ENCODE measurements at places on chromosomes 5 and 9.
A peak's percentile ranks its signal among the peaks of the same experiment; 100 is the strongest.

DNA sequence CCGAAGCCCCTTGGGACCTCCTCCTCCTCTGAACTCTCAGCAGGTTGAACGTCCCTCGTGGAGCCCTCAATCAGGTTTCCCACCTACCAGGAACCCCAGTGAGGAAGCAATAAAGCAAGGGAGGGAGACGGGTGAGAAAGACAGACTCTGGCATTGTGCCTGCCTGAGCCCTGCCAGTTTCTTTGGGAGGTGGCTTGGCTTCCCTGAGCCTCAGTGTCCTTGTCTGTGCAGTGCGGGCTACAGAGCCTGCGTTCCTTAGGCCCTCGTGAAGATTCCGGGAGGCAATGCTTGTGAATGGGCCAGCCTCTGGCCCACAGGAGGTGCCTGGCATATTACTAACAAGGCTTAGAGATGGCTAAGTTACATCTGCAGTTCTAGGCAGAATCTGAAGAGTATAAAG is 11.9 kb downstream of the GTF3C5 start:
- no peak for DNase-seq

DNA sequence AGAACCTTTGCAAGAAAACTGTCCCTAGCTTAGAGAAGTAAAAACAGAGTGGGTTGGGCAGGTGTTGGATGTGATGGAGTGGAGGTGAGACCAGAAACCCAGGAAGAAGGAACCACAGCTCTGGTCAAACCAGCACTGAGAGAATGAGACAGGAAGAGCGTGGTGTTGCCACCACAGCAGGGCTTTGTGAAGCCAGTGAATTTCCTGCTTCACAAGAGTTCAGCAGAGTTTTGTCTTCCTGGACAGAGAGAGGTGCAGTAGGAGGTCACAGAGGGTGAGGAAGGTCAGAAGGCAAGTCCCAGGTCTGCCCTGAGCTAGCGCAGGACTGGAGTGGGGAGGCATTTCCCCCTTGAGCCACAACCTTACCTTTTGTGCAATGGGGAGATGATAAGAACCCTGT is 2306.2 kb upstream of the ACO1 start:
- DNase-seq: no peak

GRCh38 chr9:33468215-33468730 is 5.5 kb downstream of the NOL6 start:
- no peak for DNase-seq

- DNase-seq: no peak
These were observed 180.6 kb downstream of the SNCAIP start for GRCh38 chr5:122492675-122493074.

- no peak for DNase-seq
These were observed 1.3 kb downstream of the MINAR2 start for GRCh38 chr5:129748913-129749880.

- DNase-seq: no peak
These were observed 14.9 kb downstream of the MEGF10 start for GRCh38 chr5:127305493-127305892.

GRCh38 chr5:6904860-6905259 is 191.6 kb downstream of the TENT4A start:
- no peak for DNase-seq

GRCh38 chr9:13296972-13297371 is 17.5 kb upstream of the MPDZ start:
- no peak for DNase-seq

DNA sequence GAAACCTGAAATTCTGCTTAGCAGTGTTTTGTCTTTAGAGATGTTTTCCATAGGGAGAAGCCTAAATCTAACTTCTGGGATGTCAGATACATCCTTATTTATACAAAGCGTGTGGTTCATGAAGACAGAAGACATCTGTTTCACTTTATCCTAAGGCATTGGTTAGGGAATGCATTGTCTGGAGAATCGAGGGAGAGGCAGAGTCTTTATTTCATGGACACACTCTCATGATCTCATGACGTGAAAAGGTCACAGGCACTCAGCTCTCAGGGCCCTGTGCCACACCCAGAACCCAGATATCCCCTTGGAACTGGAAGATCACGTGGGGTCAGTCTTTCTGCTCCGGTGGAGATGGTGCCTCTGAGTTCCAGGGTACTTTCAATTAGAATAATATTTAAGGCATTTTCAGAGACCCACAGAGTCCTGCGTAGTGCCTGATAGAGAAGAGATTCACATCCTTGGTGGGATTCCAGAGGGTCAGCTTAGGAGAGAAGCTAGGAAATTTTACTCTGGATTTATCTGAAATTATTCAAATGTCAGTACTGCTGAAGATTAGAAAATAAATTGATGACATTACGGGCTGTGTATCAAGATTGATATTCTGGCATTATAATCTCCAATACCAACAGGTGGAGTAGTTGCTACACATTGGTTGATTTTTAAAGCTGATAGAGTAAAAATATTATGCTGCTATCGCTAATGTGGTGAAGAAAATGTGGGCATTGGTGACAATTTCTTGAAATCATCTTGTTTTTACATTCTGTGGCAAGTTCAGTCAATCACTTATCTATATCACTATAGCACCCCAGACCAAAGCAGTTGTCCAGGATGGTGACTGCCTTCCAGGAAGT is 378.3 kb downstream of the MTRR start:
- no peak for DNase-seq

DNA sequence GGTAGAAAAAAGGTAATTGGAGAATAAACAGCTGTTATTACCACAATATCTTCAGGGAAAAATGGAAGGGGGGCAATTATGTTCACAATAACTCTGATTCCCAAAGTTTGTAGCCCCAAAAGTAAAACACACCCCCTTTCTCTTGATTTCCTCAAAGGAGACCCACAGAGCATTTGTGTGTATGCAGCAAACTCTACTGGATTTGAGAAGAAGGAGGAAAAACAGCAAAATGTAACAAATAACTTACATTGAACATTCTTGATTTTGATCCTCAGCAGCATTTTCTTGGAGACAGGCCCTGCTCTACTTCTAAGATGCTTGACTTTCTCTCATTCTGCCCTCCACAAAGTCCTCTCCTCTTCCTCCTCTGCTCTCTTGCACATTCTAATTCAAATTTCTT is 420.8 kb upstream of the EDIL3 start:
- DNase-seq: no peak

- no peak for DNase-seq
These were observed 87.4 kb downstream of the SGCD start for GRCh38 chr5:156414391-156414790.

DNA sequence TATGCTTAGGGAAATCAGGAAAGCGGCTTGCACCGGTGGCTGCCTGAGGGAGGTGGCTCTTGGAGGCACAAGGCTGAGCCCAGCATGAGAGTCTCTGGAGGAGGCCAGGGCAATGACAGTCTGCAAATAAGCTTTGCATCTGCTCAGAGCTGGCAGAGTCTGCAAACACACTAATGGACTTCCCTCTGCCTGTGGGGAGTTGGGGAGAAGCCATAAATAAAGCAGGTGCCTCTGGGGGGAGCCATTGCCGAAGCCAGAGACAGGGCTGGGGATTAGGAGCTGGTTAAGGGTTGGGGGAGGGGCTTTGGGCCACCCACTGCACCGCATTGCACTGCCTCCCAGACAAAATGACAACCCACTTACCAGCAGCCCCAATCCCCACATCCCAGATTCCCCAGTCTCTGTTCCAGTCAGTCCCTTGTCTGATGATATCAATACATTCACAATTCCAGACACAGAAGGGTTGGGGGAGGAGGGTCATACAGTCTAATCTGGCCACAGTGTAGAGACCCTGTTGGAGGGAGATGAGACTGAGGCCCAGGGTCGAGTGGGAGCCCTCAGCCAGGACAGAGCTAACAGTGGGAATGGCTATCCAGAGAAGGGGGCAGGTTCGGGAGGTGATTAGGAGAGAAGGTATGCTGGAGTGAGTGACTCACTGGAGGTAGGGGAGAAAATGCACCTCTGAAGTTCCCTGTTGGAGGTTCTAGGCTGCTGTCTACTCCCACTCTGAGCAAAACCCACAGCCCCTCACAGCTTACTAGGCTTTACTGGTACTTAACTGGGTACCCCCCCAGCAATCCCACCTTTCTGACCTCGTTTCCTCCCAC is 53.7 kb downstream of the PAX5 start:
- DNase-seq: peak; percentile 66

- DNase-seq: no peak
These were observed 32.2 kb downstream of the NSA2 start for GRCh38 chr5:74798977-74799911.
